ENCODE measurements at places on chromosomes 5 and 9. TPM values are rescaled to one million over a fixed set of nuclear protein-coding genes. Genes with fewer than 3 reads are reported as not detected.

ZFP62 gene
- 14.4 TPM for total RNA-seq

CCDC112 gene
- total RNA-seq, result 8.5 TPM

BICD2 gene
- total RNA-seq, result 54.2 TPM

RAB3C gene
- 4.9 TPM for total RNA-seq

ANAPC2 gene
- total RNA-seq, result 30.1 TPM
